Smooth muscle cell of the coronary artery (primary cell): ENCODE measurements at places on chromosomes 3 and 15. TPM values are rescaled to one million over a fixed set of nuclear protein-coding genes. Genes with fewer than 3 reads are reported as not detected.

The PLCH1 gene
- under 0.01 TPM in 1 of 2 replicates, not detected in the other for total RNA-seq

The NKTR gene
- 26.0 and 36.5 TPM in 2 replicates for total RNA-seq

The GPR62 gene
- total RNA-seq = under 0.01 TPM in 1 of 2 replicates, not detected in the other

The HTR3E gene
- total RNA-seq = not detected in 2 replicates

The TOP2B gene
- total RNA-seq = 34.8 and 81.4 TPM in 2 replicates

The IL20RB gene
- 0.53 and 13.2 TPM in 2 replicates for total RNA-seq

The ATP10A gene
- 4.4 and 5.5 TPM in 2 replicates for total RNA-seq

The MCTP2 gene
- total RNA-seq = 3.1 and 4.7 TPM in 2 replicates

The TRPM1 gene
- not detected in 2 replicates for total RNA-seq

The CELSR3 gene
- 0.35 and 0.45 TPM in 2 replicates for total RNA-seq

The APOD gene
- 0.08 and 11.8 TPM in 2 replicates for total RNA-seq

The DLEC1 gene
- total RNA-seq = under 0.01 TPM in 2 replicates

The CAMK1 gene
- total RNA-seq = 36.4 and 41.7 TPM in 2 replicates

The CYP1A1 gene
- 0.45 TPM in 1 of 2 replicates, not detected in the other for total RNA-seq

The SEMA4B gene
- 15.6 and 25.9 TPM in 2 replicates for total RNA-seq

The GOLGA6L4 gene
- 0.83 and 0.94 TPM in 2 replicates for total RNA-seq

The FILIP1L gene
- total RNA-seq = 8.5 and 29.8 TPM in 2 replicates

The KIF7 gene
- total RNA-seq = 10.7 and 13.2 TPM in 2 replicates

The ACTC1 gene
- total RNA-seq = 0.08 and 0.70 TPM in 2 replicates

The SLC9C1 gene
- 0.70 and 0.75 TPM in 2 replicates for total RNA-seq

The FRMD4B gene
- 0.70 and 3.2 TPM in 2 replicates for total RNA-seq

The GPR27 gene
- 0.08 TPM in 1 of 2 replicates, not detected in the other for total RNA-seq

The IL17RE gene
- 0.23 and 0.98 TPM in 2 replicates for total RNA-seq

The STARD5 gene
- total RNA-seq = 11.9 and 24.1 TPM in 2 replicates

The SNURF gene
- 141 and 386 TPM in 2 replicates for total RNA-seq

The PRR20G gene
- not detected in 2 replicates for total RNA-seq

The COL8A1 gene
- 7.8 and 179 TPM in 2 replicates for total RNA-seq

The KCNAB1 gene
- 0.59 and 2.5 TPM in 2 replicates for total RNA-seq

The TGM4 gene
- 0.15 TPM in 1 of 2 replicates, not detected in the other for total RNA-seq

The A4GNT gene
- total RNA-seq = not detected in 2 replicates

The CACNA2D2 gene
- total RNA-seq = under 0.01 TPM in 1 of 2 replicates, not detected in the other

The PLSCR2 gene
- 0.38 TPM in 1 of 2 replicates, not detected in the other for total RNA-seq

The CFAP100 gene
- total RNA-seq = not detected in 2 replicates

The USP19 gene
- 34.7 and 77.0 TPM in 2 replicates for total RNA-seq

The HIGD2B gene
- not detected in 2 replicates for total RNA-seq

The CD96 gene
- 0.08 TPM in 1 of 2 replicates, not detected in the other for total RNA-seq

The FBXL22 gene
- total RNA-seq = 0.53 TPM in 1 of 2 replicates, not detected in the other

The PLOD2 gene
- total RNA-seq = 88.5 and 260 TPM in 2 replicates

The LYZL4 gene
- total RNA-seq = 0.23 TPM in 1 of 2 replicates, not detected in the other

The SH2D7 gene
- total RNA-seq = not detected in 2 replicates
